ENCODE measurements at places on chromosomes 4 and X. TPM values are rescaled to one million over a fixed set of nuclear protein-coding genes. Genes with fewer than 3 reads are reported as not detected.

The CT45A2 gene
- total RNA-seq = not detected

The MAGEE1 gene
- 2.6 TPM for total RNA-seq

The GPR173 gene
- 0.96 TPM for total RNA-seq

The GPR78 gene
- not detected for total RNA-seq

The TAF7L gene
- total RNA-seq = not detected

Data from breast epithelium (tissue), 4 donors.